ENCODE measurements at places on chromosomes 11 and 22.

- no peak for DNase-seq
Observed at GRCh38 chr22:45678961-45679912, 7.6 kb downstream of the ATXN10 start.

DNA sequence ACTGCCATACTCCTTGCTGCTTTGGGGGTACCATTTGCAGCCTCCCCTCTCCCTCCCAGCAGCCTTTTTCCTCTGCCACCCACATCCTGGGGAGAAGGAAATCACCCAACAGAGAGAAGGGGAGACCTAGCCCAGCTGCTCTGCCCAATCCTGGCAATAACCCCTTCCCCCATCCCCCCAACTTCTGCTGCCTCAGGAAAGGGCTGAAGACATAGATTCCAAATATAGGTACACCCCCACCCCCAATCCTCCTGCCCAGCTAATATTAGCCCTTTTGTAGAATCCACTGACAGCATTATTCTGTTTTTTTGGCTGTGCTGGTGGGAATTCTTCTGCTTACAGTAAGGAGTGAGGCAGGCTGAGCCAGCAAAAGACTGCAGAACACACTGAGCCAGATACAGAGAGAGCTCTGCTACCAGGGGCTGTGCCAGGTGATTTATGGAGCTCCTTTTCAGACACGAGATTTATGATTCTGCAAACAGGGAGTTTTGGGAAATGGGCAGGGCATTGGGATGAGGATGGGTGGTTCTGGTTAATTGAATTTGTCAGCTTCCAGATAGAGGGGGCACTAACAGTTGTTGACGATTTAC, 164.0 kb downstream of the TENM4 start:
- DNase-seq: no peak

DNA sequence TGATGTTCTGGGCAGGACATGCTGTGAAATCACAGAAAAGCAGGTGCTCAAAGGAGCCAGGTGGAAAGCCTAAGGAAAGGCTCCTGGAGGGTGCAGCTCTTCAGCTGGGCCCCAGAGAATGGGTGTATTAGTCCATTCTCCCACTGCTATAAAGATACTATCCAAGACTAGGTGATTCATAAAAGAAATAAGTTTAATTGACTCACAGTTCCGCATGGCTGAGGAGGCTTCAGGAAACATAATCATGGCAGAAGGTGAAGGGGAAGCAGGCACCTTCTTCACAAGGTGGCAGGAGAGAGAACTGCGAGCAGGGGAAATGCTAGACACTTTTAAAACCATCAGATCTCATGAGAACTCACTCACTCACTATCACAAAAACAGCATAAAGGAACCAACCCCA, 43.1 kb upstream of the DEUP1 start:
- no peak for DNase-seq

GRCh38 chr11:58121096-58121495, 4.2 kb downstream of the OR9I1 start:
- DNase-seq: no peak

DNA sequence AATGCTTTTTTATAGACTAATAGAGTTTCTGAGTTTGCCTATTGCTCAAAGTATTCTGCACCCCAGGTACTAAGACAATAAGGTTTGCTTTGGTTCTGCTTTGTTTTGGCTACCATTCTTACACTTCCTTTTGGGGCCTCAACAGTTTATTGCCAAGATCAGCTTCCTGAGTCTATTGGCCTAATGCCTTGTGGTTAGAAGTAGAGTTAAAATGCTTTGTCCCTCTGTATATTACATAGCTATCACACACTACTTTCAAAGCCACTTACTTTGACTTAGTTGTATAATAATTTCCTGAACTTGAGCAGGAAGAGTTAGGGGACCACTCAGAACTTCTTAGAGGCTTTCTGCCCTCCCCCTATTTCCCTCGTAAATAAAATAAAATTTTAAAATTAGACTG, 96.5 kb downstream of the DLG2 start:
- DNase-seq: no peak

- no peak for DNase-seq
Observed at GRCh38 chr11:96622026-96622634, 232.3 kb downstream of the JRKL start.
